ENCODE measurements at places on chromosomes 7 and 10. TPM values are rescaled to one million over a fixed set of nuclear protein-coding genes. Genes with fewer than 3 reads are reported as not detected.
A peak's percentile ranks its signal among the peaks of the same experiment; 100 is the strongest.

DNA sequence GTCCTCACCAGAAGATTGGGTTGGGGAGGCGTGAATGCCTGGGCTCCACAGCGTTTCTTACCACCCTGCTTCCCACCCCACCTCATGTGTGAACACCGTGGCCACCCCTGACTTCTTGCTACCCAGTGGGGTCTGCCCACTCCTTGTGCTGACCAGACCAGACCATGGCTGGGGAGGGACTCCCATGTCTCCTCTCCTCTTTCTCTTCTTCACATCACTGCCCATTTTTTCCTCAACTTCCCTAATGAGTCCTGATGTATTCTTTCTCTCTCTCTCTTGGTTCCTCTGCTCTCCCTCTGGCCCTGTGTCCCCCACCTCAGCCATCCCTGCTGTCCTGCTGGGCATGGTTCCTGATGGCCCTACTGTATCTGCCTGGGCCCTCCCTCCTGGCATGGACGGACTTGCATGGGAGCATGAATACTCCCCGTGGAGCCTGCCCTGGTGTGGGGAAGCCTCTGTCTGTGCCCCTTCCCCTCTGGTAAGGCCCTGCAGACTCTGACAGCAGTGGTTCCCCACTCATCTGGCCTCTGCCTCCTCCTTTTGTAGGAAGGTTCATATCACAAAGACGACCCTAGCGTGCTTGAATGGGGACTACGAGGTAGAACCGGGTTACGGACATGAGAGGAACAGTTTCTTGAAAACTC is 85.5 kb downstream of the ADCY1 start:
- peak; percentile 20 for DNase-seq

DNA sequence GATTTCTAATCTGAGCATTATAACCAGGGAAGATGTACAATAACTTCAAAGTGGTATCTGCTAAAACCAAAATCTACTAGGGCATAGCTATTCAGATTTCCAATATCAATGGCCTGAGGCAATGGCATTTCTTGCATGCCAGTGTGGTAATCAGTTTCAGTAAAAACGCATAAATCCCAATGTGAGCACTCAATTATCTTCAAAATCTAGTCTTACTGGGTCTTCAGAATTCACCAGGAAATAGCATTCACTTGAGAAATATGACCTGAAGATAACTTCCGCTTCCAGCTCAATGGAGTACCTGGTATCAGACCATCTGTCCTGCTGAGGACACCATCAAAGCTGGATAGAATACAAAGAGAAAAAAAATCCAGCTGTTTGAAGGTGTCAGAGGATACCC is 72.4 kb downstream of the TRIL start:
- no peak for DNase-seq

GRCh38 chr7:128855559-128855958 is 7.1 kb upstream of the ATP6V1F start:
- DNase-seq = no peak

OPN4 gene
- total RNA-seq = not detected

GRCh38 chr10:120426306-120426705 is 30.7 kb upstream of the PLPP4 start:
- DNase-seq = no peak

DNA sequence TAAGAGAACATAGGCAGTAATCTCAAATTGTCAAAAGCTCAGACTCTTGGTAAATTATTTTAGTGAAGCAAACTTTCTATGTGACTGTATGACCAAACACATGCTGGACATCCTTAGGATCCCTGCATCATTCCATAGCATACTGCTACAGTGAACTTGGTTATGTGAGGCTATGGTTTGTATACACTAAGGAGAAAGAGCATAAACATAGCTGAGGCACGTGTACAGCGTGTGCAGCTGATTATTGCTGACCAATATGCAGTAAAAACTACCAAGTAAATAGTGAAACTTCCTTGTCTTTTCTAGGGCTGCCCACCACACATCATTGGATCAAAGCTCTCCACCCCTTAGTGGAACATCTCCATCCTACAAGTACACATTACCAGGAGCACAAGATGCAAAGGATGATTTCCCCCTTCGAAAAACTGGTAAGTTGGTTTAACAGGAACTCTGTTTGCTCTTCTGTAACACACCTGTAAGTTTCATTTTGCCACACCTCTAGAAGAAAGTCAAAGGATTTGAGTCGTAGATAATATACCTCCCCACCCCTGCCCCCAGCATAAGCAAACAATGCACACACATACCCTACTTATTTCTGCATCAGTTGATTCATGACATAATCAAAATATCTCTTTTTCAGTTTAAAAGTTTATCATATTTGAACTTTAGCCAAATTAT is 98.2 kb downstream of the HDAC9 start:
- no peak for DNase-seq

TWIST1 gene
- total RNA-seq = 169 TPM

- no peak for DNase-seq
Measured at GRCh38 chr7:106375499-106375898, 90.7 kb upstream of the NAMPT start.

DNA sequence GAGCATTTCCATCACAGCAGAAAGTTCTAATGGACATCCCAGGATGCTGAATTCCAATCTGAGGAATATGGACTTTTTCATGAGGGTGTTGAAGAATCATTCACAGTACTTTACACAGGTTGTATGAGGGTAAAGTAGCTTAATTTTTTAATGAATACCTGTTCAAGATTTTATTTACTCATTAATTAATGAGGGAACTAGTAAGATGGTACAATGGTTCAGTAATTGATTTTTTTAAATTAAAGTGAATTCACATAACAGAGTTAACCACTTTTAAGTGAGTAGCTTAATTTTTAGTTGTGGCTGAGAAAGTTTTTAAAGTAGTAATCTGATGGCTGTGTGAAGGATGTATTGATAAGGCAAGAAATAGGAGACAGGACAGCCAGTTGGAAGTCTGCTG is 266.5 kb downstream of the GFRA1 start:
- no peak for DNase-seq

DNA sequence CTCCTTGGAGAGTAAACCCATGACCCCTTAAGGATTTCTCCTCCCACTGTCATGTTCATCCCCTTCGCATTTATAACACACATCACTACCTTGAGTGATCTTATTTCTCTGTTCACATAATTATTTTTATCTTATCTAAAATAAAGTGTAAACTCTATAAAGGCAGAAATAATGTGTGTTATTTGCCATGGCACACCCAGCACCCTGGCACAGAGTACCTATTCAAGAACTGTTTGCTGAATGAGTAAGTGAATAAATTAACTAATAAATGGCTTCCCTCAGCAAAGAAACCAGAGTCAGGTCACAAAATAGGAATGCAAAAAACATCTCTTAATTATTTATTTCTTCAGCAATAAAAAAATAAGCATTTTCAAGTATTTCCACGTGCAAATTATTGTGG is 330.3 kb upstream of the GHITM start:
- DNase-seq = peak; percentile 20

UFSP1 gene
- not detected for total RNA-seq

DNA sequence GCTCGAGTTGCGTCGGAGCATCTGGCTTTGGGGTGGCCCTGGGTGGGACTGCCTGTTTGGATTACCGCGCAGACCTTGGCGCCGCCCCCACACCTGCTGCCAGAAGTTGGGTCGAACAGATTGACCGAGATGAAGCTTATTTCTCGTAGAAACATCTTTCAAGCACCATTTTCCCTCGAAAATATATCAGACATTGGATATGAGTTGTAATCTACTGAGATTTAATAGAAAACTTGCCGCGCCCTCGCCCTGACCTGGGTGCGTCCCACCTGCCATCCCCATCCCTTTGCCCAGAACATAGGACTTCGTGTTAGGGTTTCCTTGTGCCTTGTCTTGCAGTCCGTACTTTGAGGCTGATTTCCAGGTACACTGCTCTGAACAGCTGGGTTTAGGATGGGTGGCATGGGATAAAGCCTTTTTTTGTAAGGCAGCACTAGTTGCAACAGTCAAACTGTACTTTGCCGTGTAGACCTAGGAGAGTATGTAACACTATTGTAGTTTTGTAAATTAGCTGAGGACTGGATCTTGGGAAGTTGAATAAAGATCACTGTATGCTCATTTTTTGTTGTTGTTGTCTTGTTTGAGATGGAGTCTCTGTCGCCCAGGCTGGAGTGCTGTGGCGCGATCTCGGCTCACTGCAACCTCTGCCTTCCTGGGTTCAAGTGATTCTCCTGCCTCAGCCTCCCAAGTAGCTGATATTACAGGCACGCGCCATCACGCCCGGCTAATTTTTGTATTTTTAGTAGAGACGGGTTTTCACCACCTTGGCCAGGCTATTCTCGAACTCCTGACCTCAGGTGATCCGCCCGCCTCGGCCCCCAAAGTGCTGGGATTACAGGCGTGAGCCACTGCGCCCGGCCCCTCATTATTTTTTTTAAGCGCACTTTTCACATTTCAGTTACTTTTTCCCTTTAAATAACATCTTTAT is 978 bp downstream of the OGDH start:
- DNase-seq = no peak
